ENCODE measurements at places on chromosomes 7 and 10.

DNA sequence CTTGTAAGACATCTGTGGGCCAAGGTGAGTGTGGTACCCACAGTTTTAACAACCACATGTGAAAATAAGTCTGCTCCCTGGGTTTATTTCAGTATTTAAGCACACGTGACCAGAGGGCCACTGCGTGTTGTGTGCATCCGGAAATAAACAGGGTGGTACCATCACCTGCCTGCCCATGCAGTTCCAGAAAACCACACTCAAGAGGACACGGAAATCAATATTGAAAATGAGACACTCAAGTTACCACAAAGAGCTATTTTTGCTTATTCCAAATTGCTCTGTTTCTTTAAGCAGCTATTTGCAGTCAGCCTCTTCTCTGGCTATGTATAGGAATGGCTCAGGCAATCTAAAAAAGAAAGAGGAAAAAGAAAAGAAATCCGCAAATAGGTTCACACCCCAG lies 71.8 kb upstream of the LOXL4 start:
- DNase-seq: no peak

DNA sequence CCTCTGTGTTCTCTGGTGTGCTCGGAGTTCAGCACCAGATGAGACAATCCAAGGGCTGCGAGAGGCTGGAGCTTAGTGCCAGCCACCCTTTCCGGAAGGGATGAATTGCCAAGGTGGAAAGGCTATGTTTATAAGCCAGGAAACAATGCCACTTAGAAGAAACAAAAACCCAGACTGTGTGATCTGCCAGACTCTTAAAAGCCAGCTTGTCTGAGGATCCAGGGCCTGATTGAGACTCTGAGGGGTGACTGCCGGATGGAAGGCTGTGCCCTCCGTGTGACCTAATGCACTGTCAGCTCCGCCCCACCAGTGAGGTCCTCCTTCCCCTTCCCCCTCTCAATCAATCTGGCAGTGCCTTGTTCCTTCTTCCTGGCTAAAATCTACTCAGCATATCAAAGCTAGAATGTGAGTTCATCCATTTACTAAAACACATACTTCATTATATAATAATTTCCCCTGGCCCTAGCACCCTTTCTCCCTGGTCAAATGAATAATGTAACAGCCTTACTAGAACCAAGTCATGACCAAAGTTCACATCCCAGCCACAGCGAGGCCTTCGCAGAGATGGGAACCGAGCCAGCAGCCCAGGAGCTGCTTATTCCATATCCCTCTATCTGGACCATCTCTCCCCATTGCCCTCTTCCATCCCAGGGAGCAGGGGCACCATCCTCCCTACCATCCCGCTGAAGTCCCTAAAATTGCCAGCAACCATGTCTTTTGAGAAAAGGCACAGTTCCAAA lies 25.5 kb downstream of the FAM107B start:
- DNase-seq: no peak

DNA sequence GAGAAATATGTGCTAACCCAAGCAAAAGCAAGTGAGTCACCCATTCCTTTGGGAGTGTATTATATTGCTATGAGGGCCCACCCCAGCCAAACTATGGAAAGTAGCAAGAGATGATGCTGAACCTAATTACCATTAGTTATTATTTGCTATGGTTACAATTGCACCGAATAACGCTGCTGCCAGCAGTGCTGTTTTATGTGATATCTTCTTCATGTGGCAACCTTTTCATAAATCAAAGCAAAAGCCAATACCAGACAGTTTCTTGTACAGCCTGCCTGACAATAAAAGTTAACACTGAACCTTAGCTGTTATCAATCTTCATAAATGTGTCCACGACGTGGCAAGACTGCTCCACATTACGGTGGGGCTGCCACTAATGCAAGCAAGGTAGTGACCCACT lies 241.7 kb upstream of the PLXNA4 start:
- no peak for DNase-seq

- no peak for DNase-seq
Observed at GRCh38 chr10:59177031-59177797, 771 bp downstream of the PHYHIPL start.

DNA sequence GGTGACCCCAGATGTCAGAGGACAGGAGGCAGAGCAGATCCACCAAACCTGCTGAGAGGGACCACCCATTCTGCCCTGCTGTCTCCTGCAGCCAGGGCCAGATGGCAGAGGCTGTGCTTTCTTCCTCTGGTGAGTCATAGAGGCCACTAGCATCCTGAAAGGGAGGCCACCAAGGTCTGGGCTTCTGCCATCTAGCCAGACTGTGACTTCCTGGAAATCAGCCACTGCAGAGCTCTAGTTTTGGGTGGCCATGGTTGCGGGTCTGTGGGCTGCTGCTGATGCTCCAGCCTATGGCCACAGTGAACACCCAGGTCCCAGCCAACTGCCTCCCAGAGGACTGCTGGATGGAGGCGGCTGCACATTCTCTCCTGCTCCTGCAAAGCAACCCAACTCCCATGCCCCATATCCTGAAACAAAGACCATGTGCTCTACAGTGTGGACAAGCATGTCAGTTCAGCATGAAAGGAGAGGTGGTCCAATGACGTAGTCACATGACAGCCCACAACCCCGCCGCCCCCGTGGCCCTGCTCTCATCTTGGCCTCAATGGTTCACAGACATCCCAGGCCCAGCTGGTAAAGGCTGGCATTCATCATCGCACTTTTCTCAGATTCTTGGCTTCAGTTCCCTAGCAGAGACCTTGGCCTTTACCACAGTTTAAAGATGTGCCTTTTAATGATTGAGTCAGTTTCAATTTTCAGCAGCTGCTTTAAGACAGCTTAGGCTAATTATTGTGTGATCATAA lies 73.9 kb upstream of the CXCL12 start:
- DNase-seq: no peak

GRCh38 chr7:148747274-148747673 lies 48.6 kb downstream of the CUL1 start:
- peak; percentile 62 for DNase-seq

DNA sequence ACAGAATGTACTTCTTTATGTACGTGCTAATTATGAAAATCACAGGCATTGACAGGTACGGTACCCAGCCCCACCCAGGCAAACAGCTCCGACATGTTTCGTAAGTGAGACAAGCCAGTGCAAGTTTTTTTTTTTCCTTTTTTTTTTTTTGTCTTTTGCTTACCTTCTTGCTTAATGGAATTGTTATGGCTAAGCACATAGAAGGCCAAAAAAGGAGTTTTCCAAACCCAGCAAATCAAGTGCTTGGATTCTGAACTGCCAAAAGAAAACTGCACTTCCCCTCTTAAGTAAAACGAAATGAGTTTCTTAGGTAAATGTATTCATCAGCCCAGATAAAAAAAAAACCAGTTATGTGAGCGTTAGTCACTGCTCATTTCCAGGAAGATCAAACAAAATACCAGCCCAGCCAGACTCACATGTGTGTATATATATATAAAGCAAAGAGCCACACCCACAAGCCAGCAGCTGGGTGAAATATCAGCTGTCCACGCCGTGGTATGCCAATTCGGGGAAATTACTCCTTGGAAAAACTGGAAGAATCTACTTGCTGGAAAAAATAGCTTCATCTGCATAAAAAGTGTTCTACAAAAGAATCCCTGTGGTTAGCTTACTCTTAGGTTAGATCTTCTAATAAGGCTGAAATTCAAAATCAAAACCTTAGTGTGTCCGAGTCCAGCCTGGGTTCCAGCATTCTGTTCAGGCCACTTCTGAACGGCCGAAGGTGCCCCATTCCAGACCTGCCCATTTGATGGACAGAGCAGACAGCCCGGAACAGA lies 8.0 kb downstream of the KLF6 start:
- DNase-seq: no peak

- DNase-seq: no peak
Observed at GRCh38 chr10:112366992-112367391, 6.9 kb upstream of the ACSL5 start.

DNA sequence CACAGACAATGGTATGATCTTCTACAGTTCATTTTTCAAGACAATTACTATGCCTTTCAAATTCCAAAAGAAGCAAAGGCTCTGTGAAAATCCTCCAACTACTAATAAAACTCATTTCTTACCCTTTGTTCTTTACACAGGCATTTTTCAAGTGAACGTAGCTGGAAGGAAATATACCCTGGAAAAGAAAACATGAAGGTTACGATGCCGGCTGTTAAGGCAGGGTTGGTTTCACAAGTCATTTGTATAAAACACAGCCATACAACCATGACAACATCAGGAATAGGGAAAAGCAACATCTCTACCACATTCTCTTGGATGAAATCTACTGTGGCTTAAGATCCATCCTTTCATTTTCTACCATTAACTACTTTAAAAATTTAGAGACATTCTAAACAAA lies 207.9 kb downstream of the DOCK4 start:
- DNase-seq: no peak

DNA sequence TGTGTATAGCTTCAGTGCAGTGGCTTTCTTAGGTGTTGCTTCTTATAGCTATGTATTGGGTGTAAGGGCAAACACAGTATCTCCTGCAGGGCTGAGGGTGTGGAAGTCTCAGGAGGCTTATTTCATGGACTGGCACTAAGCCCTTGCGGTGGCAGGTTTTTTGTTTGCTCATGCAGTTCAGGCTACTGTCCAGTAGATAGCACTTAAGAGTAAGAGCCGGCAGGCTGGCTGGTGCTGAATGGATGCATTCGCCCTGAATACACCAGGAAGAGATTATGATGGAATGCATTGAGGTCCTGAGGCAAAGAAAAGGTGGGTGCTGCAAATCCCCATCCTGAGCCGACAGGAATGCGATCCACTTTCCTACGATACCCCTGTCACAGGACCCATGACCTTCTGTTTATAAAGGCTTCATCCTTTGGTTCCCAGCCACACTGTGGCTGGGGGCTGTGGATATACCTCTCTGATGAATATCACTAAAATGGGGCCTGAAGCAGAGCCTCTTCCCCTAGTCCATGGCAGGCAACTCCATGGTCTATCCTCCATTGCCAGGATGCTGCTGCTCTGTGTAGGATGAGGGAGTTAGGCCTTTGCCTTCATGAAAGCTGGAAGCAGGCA lies 44.9 kb downstream of the ANXA8 start:
- peak; percentile 8 for DNase-seq

- DNase-seq: no peak
Observed at GRCh38 chr7:95126053-95126709, 198.2 kb downstream of the PON1 start.

- DNase-seq: no peak
Observed at GRCh38 chr10:86798025-86798424, 41.6 kb downstream of the BMPR1A start.

- peak; percentile 14 for DNase-seq
Observed at GRCh38 chr7:11579141-11579540, 252.9 kb downstream of the THSD7A start.

DNA sequence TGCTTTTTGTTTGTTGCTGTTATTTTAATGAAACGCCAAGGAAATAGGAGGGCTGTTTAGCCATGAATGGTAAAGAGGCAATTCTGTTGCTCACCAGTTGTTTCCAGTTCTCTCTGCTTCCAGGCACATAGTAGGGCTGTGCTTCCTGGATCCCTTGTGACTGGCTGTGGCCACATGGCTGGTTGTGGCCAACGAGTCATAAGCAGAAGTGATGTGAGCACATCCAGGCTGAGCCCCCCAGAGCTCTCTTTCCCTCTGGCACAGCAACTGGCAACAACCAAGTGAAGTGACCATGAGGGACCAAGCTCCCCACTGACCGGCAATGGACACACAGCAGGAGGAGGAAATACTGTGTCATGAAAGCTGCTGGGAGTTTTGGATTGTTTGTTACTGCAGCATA lies 10.3 kb downstream of the GRID1 start:
- DNase-seq: no peak

- no peak for DNase-seq
Observed at GRCh38 chr7:114715907-114716306, 206.0 kb upstream of the MDFIC start.

DNA sequence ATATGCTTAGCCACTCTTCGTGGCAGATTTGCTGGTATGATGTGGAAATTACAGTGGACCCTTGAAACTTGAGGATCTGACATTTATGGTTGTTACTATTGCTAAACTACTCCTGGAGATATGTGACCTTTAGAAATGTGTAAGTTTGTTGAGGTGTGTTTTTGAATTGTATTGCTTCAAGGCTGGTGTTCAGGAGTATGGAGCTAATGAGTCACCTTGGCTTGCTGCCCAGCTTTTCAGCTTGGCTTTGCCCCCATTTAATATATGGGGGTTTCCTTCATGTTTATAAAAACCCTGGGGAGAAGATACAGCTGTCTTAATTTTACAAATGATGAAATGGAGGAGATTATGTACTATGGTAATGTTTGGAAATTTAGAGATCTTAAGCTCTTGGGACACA lies 11.6 kb downstream of the HBP1 start:
- DNase-seq: no peak

- no peak for DNase-seq
Observed at GRCh38 chr10:11609492-11610093, 1.9 kb downstream of the USP6NL start.

DNA sequence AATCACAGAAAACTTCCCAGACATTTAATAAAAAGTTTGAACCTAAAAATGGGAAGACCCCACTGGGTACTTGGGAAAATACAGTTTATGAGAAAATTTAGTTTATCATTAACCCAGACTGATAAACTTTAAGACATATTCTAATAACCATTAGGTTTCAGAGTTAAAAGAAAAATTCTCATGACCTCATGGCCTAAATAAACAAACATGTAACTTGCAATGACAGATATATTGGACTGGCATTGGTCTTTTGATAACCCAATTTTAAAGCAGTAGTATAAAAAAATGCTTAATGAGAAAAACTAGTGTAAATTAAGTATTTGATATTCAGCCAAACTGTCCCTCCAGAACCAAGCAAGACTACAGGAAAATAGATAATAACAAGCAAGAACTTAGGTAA lies 67.0 kb upstream of the ZNF804B start:
- no peak for DNase-seq

DNA sequence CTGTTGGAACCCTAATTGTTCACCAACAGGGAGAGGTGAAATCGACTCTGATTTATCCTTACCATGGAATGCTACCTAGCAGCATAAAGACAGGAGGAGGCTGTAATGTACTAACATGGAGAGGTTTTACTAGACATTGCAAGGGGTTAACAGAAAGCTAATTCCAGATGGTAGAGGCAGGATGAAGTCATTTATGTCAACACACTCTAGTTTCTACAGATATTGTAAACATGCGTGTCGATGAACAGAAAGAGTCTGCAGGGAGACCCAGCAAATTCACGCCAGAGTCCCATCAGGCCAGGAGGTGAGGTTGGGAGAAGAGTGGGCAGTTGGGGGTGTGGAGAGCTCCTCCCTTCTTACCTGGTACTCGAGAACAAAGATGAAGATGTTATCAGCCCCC lies 7.0 kb downstream of the NPC1L1 start:
- DNase-seq: no peak

DNA sequence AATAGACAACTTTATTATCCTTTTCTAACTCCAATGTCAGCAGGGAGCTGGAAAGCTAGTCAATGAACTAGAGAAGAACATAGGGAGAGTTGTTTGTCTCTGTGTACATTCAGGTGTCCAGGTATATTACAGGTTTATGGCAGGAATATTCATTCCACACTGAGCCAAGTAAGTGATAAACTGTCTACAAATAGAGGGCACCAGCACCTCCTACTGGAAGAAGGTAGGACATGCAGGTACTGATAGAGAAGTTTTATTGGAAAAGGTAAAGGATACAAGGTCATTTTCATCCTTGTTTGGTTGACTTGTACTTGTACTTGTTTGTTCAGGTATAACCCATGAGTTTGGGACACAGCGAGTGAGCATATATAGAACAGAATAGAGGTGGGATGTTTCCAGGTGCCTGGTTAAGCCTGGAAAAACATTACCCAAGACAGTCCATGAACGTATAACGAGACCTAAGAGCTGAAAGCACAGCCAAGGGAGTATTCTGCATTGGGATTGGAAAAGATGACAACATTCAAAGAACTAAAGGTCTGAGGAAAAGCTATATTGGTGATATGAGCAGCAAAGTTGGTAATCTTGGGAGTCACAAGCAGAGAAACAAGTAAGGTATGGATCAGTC lies 61.4 kb upstream of the PPP1R3C start:
- no peak for DNase-seq
